HFFc6 (cell line): ENCODE measurements at places on chromosomes 2 and 18.

GRCh38 chr2:6103949-6104348 lies 411.8 kb downstream of the SOX11 start:
- no peak for DNase-seq

DNA sequence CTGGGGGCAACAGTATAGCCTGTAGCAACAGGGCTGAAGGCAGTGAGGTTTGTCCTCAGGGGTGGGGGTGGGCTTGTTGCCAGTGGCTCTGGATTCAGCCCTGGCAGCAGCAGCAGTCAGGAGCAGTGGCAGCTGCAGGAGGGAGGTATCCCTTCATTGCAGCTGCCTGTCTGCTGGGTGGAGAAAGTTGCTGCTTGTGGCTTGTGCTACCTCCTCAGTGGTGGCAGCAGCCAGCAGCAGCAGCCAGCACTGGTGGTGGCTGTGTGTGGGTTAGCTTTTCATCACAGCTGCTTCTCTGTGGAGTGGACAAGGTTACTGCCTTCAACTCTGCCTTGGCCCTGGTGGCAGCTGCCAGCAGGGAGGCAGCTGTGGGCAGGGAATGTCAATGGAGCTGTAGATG lies 94.9 kb downstream of the ARL6IP6 start:
- DNase-seq: no peak

- DNase-seq: no peak
Measured at GRCh38 chr2:236642125-236642524, 72.5 kb downstream of the ACKR3 start.

DNA sequence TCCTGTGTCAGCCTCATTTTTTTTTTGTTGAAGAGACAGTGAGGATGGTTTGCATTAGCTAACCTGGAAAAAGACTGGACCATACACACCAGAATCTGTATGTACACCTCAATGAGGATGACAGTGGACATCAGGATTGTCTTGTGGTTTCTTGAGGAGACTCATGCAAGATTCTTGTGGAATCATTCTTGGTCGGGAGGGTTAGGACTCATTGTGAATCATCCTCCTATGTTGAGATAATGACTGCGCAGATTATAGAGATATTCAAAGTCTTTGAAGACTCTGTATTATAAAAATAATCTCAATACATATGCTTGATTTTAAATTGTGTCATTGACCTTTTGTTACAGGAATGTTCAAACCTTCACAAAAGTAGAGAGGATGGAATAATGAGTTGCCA lies 49.1 kb upstream of the DOCK10 start:
- DNase-seq: peak; percentile 98

- no peak for DNase-seq
Measured at GRCh38 chr2:225415341-225415740, 15.8 kb downstream of the NYAP2 start.

DNA sequence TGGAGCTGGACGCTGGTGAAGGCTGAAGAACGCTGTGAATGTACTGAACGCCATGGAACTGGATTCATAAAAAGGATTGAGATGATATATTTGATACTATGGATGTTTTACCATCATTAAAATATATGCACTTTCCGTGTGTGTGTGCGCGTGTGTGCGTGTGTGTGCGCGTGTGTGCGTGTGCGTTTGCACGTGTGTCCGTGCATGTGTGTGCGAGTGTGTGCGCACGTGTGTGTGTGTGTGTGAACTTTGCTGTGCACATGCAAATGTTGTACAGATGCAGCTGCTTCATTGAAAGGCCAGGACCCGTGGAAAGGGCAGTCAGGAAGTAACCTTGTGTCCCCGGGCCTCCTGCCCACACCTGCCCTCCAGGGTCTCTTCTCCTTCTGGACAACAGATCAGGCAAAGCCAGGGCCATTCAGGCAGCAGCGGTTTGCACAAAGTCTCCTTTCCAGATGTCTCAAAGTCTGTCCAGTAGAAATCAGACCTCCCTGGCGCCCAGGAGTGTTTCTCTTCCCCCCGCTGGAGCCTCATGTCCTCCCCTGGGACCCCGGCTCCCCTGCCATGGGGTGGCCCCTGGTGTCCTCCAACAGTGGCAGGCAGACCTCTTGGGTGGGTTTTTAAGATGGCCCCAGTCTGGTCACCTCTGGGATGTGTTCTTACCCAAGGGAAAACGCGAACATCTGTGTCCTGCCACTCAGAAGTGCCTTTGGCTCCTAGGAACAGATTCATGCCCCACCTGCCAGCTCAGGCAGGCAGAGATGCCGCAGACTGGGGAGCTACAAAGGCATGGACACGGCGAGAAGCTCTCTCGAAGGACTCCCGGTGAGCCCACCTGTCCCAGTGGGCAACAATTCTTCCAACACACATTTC lies 86.1 kb upstream of the GPC1 start:
- DNase-seq: no peak

GRCh38 chr2:25089605-25090315 lies 47.9 kb downstream of the EFR3B start:
- no peak for DNase-seq

DNA sequence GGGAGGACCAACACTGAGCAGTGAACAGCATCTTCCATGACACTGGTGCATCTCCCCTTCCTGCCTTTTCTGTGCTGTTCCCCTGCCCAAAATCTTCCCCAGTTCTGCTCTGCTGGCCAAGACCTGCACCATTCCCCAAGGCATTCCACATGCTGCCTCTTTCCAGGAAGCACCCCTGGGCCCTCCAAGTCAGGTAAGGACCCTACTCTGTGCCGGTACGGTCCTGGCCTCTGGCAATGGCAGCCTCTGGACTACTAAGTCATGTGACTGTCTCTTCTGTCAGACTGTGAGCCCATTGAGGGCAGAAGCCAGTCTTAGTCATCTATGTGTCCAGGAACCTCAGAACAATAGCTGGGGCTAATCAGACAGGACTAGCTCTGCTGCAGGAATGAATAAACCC lies 282.0 kb downstream of the MYCN start:
- no peak for DNase-seq

- no peak for DNase-seq
Measured at GRCh38 chr2:726169-726568, 49.0 kb upstream of the TMEM18 start.

- DNase-seq: peak; percentile 12
Measured at GRCh38 chr2:66899648-66900047, 464.7 kb downstream of the MEIS1 start.

DNA sequence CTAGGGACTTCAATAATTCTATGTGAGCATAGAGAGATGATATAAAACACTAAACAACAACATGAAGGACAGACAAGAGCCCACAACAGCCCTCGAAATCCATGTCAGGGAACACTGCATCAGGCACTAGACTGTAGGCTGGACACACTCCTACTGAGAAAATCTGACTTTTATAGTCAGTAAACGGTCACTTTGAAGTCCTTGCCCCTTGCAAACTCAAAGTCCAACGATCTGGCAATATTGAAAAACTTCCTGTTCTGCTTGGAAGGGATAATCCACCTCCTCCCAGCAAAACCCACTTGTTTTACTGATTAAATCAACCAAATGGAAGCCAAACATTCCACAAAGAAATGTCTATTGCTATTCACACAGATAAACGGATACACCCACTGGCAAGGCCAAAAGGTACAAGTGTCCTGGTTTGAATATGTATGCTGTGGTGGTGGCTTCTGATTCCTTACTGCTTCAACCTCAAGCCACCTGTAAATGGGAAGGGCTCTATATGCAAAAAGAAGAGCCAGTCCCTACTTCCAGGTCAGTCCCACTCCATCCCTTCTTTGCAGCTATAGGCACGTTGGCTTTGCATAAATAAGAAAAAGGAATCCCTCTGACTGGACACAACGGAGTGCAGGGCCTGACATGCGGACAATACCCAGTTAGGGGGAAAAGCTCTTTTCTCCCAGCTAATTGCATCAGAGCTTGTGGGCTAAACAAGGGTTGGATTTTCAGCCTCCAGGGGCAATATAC lies 56.6 kb downstream of the STK39 start:
- DNase-seq: no peak

DNA sequence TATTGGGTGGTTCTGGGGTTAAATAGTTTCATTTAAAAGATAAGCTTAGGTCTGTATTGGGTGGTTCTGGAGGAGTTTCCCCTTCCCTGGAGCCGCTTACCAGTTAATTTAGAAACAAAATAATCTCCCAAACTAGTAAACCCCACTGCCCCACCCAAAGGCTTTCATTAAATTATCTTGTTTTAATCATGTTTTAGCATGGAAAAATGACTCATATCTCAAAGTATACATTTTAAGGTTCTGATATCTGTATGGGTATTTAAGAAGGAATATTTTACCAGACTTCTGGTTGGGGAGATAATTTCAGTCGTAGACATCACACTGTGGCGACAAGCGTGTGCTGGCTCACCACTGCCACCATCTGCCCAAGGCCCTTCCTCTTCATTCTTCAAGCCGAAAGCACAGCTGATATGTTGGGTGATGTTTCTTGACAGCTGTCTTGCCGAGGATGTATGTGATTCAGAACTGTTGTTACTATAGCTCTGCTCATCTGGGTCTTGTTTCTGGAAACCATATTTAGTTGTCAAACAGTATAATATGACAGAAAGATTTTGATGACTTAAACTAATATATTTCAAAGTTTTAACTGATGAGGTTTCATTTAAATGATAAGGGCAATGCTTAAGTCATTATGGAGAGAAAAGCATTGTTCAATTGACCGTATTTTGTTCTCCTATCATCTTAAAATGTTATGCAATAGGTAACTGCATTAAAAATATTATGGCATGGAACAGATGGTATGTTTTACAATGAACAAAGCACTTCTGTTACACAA lies 5.1 kb downstream of the FIGLA start:
- DNase-seq: peak; percentile 22

- DNase-seq: peak; percentile 74
Measured at GRCh38 chr2:23900541-23901322, 26.2 kb downstream of the ATAD2B start.

DNA sequence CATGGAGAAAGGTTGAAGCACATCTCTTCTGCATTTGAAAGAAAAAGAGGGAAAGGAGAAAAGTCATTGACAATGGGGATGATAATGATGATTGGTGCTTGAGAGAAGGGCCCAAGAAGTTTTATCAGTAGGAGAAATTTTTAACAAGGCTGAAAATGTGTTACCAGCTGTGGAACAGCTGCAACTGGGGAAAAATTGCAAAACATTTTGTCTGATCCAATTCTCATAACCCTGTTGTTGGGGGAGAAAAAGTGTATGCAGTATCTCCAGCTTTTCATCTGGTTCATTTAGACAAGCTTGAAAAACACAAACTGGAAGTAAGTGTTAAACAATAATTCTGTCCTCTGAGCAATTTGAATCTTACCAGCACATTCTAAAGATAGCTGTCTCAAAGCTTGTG lies 92.7 kb downstream of the CSRNP3 start:
- no peak for DNase-seq

GRCh38 chr18:73164430-73164829 lies 296.6 kb upstream of the NETO1 start:
- DNase-seq: no peak

- DNase-seq: peak; percentile 72
Measured at GRCh38 chr2:144183727-144184126, 336.2 kb downstream of the ZEB2 start.

- no peak for DNase-seq
Measured at GRCh38 chr2:40062381-40062780, 283.3 kb upstream of the THUMPD2 start.

DNA sequence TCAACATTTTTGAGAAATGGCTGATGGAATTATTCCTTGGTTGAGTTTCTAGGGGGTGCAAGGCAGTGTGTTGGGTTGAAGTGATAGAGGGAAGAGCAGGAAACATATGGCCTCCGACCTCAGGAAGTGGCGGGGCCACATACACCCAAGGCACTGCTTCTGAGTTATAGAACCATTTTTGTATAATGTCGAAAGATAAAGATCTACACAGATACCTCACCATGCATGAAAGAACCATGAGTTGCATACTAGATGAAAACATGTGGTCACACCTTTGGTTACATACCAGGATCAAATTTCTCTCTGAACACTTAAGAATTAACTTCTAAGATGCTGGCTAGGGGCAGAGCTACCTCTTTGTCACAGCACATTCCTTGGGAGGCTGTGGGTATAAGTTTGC lies 23.2 kb downstream of the LAMA3 start:
- no peak for DNase-seq

GRCh38 chr18:33577685-33578517 lies at the start of gene ASXL3:
TSS of gene ASXL3 (plus strand) at chr18:33578219. CDS start at chr18:33578632, 413 bp downstream.
- no peak for DNase-seq

DNA sequence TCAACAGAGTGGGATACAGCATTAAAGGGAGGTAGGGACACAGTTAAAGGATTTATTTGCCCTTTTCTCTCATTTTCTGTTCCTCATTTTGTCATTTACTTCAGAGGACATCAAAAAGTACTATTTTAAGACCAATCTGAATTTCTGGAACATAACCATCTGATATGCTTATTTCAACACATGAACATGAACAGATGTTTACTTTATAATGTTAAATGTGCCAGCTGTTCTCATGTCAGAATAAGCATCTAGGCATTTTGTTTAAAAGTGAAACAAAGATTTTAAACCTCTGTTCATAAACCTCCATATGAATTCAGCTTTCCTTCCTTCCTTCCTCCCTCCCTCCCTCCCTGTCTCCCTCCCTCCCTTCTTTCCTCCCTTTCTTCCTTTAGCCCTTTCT lies 677.7 kb downstream of the CNTNAP5 start:
- no peak for DNase-seq

DNA sequence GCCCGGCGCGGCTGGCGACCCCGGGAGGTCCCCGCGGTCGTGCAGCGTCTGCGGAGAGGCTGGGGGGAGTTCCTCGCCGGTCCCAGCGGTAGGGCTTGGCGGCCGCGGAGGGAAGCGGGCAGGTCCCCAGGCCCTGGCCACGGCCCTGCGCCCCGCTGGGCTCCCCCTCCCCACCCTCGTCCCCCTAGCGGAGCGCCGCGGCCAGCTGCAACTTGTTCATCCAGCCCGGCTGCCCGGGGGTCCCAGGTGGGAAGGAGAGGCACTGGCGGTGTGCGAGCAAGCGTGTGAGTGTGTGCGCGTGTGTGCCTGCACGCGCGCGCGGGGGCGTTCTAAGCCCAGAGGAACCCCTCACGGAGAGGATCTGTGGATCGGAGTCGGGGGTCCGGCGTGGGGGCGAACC lies 1.3 kb downstream of the PTPRM start:
- DNase-seq: no peak

GRCh38 chr2:99754210-99754609 lies 264.4 kb upstream of the REV1 start:
- DNase-seq: no peak

DNA sequence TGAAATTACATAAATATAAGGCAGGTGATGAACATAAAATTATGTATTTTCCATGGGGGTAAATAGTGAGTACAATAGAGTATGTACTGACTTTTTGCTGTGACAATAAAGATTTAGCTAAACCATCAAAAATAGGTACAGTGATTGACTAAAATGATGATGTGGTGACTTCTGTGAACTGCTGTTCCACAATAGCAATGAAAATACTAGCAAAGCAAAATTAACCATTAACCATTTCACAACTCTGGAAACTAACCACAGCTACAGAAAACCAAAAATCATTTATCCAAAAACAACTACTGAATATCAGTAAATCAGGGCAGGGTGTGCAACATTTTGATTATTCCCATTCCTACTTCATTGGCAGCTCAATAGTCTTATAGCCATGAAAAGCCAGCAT lies 161.4 kb upstream of the GYPC start:
- DNase-seq: no peak

- no peak for DNase-seq
Measured at GRCh38 chr18:22320771-22321170, 96.9 kb downstream of the CTAGE1 start.

- DNase-seq: no peak
Measured at GRCh38 chr18:79056827-79057367, 12.3 kb upstream of the ATP9B start.

- DNase-seq: no peak
Measured at GRCh38 chr2:237205043-237205541, 119.4 kb downstream of the COPS8 start.

GRCh38 chr2:187644981-187645380 lies 90.7 kb upstream of the TFPI start:
- DNase-seq: peak; percentile 20
